ENCODE measurements at places on chromosomes 1 and 21.

- DNase-seq: no peak
Observed at GRCh38 chr1:153648000-153648643, 10.4 kb upstream of the SNAPIN start.

DNA sequence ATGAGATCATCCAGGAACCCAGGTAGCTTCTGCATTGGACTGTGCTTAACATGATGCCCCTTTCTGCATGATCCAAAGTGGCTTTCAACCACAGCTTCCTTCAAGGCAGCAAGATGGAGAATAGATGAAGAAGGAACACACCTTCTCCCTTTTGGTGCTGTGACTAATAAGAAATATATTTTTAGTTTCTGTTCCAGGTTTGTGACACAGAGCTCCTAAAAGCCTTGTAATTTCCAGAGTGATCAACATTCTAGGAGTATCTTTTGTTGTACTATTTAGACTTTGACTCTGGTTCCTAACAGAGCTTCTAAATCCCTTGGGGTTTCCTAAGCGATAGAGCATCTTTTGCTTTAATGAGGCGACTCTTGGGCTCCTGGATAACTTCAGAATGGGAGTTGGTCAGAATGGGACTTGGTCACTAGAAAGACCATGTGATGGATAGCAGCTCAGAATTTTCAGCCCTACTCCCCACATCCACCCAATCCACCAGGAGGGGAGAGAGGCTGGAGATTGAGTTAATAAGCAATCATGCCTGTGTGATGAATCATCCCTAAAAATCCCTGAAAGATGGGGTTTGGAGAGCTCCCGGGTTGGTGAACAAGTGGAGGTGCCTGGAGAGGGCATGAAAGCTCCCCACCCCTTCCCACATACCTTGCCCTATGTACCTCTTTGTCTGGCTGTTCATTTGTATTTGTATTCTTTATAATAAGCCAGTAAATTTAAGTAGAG lies 134.8 kb downstream of the FGGY start:
- no peak for DNase-seq

DNA sequence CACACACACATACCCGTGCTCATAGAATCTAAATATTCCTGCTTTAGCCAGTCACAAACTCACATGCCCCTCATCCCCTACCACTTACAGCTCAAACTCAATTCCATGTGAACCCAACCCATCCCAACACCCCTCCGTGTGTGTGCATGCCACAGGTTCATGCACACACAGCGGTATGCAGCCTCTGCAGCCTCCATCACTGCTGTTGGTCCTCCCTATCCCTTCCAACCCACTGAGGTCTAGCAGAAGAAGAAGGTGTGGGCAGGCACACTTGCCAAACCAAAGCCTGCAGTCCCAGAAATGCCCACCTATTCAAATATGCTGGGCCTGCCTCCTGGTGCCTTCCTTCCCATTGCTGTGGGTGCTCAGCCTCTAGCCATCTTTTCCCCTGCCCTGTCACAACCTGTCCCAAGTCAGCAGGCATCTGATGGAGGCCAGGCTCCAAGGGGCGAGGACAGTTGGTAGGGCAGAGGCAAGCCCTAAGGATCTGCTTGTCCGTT lies 26.2 kb downstream of the SLC2A1 start:
- no peak for DNase-seq

DNA sequence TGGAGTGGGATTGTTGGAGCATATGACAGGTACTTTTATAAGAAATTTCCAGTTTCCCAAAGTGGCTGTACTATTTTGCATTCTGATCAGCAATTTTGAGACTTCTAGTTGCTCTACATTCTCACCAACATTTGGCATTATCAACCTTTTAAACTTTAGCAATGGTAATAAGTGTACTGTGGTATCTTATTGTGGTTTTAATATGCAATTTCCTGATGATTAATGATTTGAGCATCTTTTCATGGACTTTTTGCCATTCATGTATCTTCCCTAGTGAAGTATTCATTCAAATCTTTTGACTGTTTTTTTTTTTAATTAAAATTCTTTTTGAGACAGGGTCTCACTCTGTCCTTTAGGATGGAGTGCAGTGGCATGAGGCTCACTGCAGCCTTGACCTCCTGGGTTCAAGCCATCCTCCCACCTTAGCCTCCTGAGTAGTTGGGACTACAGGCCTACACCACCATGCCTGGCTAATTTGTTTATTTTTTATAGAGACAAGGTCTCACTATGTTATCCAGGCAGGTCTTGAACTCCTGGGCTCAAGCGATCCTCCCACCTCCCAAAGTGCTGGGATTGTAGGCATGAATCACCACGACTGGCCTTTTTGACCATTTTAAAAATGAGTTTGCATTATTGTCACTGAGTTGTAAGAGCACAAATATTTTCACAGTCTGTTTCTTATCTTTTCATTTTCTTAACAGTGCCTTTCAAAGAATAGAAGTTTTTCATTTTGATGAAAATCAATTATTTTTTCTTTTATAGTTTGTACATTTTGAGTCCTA lies 7.8 kb upstream of the SLC6A9 start:
- no peak for DNase-seq

DNA sequence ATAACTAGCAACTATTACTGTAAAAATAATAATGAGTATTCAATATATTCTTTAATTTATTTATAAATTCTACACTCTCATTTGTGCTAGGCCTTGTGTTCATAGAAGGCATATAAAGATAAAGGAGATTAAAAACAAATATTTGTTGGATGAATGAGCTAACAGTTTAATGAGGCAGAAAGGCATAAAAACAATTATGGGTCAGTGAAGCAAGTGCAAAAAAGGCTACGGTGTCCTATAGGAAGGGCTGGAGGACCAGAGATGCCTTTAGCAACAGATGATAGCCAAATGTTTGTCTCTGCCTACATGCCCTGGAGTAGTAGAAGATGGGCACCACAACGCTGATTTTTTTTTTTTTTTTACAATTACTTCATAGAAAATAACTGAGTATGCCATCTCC lies 45.7 kb downstream of the PTGS2 start:
- no peak for DNase-seq

DNA sequence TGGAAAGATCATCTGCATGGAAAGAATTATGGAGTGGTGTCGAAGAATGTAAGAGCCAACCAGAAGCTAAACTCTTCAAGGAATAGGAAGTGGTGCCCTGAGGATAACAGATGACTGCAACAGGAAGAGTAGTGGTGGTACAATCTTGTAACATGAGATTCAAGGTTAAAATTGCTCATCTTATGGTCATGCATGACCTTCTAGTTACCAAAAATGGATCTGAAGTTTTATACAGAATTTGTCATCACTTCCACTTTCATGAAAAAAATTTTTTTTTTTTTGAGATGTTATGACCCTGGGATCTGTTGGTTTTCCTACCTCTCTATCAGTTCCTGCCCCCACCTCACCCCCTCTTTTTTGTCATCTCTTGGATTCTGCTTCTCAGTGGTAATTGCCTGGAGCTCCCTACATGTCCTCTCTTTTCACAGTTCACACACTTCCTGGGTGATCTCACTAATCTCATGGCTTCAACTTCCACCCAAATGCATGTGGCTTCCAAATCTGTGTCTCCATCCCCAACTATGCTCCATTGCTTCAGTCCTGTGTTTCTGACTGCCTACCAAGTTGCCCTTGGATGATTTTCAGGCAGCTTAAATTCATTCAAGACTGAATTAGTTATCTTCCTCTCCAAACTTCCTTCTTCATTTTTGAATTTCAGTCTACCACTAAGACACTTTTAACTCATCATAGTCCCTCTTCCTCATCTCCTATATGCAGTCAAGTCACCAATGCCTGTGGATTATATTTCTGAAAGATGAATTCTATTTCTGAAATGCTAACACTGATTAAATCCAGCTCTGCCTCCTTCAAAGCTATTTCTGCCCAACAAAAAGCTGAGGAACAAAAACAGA lies 48.4 kb downstream of the SLAMF6 start:
- no peak for DNase-seq
